ENCODE measurements at places on chromosomes 3 and 15.

DNA sequence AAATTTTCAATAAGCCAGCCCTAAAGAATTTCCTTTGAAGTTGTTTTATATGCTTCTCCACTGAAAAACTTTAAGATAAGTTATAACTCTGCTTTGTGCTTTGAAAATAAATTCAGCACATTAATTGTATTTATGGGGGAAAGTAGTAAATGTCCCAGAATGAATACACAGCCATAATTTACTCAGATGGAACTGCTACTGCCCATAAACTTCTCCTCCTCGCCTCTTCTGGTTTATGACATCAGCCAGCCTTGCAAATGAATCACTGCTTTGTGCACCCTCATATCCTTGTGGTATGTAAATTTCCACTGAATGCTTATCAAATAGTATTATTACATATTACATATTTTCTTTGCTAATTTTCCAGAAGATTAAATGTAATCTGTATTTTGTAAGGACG lies 302.0 kb downstream of the DIPK2A start:
- no peak for DNase-seq

- no peak for DNase-seq
These were observed 4.1 kb upstream of the GCSAM start for GRCh38 chr3:112136959-112137693.

- DNase-seq = no peak
These were observed 82.9 kb downstream of the CHSY1 start for GRCh38 chr15:101168898-101169494.

DNA sequence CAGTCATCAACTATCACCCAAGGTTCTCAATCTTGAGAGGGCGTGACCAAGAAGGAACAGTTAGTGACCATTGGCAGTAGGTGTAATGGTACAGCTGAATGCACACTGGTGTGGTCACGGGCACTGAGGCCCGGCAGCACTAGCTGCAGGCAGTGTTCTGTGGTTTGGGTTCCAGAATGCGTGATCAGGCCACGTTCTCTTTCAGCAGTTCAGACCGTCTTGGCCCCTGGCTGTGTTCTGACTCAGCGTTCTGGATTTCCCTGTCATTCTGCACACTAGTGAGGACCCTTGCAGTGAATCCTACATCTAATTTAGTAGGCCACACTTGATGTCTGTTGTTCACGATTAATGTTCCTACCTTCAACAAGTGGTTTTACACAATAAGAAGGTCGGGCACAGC lies 220.5 kb upstream of the SLCO3A1 start:
- no peak for DNase-seq

DNA sequence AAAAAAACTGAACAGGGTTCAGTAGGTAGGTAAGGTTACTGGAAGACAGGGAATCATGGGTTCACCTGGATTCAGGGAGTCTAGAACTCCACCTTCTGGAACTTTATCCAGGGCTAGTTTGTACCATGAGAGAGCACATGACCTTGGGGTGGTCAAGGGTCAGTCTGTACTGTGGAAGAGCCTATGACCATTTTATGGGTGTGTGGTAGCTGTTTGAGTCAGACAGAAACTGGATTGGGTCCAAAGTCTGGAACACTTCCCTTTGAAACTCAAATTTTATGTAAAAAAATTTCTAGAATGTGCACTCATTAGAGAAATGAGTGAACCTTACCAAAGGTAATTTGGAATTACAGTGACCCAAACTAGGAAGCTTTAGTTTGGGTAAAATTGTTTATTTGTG lies 486.0 kb upstream of the AGTR1 start:
- DNase-seq = peak; percentile 48

- no peak for DNase-seq
These were observed 55.1 kb upstream of the SPRED1 start for GRCh38 chr15:38197553-38197952.

DNA sequence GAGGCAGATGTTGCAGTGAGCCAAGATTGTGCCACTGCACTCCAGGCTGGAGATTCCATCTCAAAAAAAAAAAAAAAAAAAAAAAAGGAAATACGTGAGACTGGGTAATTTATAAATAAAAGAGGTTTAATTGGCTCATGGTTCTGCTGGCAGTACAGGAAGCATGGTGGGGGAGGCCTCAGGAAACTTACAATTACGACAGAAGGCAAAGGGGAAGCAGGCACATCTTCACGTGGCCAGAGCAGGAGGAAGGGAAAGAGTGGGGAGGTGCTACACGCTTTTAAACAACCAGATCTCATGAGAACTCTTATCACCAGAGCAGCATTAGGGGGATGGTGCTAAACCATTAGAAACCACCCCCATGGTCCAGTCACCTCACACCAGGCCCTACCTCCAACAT lies 138.2 kb upstream of the IL12A start:
- DNase-seq = no peak

DNA sequence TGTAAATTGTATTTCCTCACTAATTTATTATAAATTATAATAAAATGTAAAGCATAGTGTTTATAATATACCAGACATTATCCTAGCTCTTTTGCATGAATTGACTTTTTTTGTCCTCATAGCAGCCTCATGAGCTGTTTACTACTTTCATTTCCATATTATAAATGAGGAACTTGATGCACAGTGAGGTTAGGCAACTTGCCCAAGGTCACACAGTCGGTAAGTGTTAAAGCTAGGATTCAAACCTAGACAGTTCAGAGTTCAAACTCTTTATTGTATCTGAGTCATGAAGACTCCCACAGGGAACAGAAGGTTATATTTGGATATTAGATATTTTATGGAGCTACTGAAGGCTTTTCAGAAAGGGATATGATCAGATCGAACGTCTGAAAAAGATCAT lies 322.2 kb upstream of the SATB1 start:
- no peak for DNase-seq

DNA sequence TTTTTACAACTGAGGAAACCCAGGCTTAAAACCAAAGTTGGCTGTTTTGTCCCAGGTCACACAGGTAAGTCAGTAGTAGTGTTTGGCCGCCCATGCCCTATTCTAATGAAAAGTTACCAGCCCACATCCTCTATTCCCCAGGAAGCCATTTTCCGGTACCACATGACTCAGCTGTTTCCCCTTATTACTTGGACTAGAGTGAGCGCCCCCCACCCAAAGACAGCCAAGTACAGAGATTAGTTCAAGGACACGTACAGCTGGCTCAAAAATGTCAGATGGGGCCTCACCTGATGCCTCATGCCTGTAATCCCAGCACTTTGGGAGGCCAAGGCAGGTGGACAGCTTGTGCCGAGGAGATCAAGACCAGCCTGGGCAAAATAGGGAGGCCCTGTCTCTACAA lies 8.5 kb upstream of the KLHL6 start:
- no peak for DNase-seq

Data from skeletal muscle cell (primary cell).